Chondrocyte (in vitro differentiated cells): ENCODE measurements at places on chromosomes 7 and 10. TPM values are rescaled to one million over a fixed set of nuclear protein-coding genes. Genes with fewer than 3 reads are reported as not detected.

TMEM273 gene
- total RNA-seq: not detected in 3 replicates

OPN1SW gene
- total RNA-seq: not detected in 3 replicates

DNA sequence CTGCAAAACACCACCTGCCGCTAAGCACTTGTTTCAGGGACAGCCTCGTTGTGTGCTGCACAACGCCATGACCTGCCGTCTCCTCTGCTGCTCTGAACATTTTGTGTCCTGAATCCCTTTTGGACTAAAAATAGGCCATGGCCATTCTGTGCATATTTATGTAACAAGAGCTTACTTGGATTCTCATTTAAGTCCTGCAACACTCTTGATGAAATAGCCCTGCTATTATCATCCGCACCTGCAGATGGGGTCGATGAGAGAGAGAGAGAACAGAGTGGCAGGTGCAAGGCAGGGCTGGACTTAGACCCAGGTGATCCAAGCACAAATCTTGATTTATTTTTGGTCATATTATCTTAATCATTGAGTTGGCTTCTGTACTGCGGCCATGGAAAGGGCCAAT lies 121.2 kb upstream of the PRKCQ start:
- no peaks in the 10 kb centered on the region for H3K36me3 ChIP-seq
- H3K4me3 ChIP-seq: no peak overlapping the region
- H3K27ac ChIP-seq: no peak overlapping the region
- no peaks in the 10 kb centered on the region for H3K4me1 ChIP-seq
- peaks cover 3% of the 10 kb centered on the region for H3K27me3 ChIP-seq
- DNase-seq: no peak

DNA sequence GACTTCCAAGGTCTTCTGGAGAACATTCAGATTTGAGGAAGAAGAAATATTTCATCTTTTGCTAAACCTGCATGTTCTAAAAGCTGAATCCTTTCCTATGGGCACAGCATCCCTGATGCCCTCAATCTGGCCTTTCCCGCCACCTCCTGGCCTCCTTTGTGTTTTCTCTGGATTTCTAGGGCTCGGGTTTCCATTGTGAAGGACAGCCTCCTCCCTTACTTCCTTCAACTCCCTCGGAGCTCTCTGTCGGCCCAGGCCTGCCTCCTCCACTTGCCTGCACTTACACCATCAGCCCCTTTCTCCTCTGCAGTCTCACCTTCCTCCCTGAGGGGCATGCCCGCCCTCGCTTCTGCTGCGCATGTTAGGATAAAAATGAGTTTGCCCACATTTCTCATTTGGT lies 75.4 kb downstream of the WIPF3 start:
- peaks cover 14% of the 10 kb centered on the region for H3K4me1 ChIP-seq
- no peak overlapping the region for H3K27ac ChIP-seq
- no peak overlapping the region for H3K4me3 ChIP-seq

CCDC136 gene
- total RNA-seq: 7.6 to 8.8 TPM (median 8.5 TPM) in 3 replicates

- H3K4me1 ChIP-seq: no peaks in the 10 kb centered on the region
- H3K27me3 ChIP-seq: peaks cover 14% of the 10 kb centered on the region
- DNase-seq: no peak
- no peak overlapping the region for H3K27ac ChIP-seq
- H3K4me3 ChIP-seq: no peak overlapping the region
Observed at GRCh38 chr7:88465600-88465999, 158.9 kb upstream of the STEAP4 start.

DNA sequence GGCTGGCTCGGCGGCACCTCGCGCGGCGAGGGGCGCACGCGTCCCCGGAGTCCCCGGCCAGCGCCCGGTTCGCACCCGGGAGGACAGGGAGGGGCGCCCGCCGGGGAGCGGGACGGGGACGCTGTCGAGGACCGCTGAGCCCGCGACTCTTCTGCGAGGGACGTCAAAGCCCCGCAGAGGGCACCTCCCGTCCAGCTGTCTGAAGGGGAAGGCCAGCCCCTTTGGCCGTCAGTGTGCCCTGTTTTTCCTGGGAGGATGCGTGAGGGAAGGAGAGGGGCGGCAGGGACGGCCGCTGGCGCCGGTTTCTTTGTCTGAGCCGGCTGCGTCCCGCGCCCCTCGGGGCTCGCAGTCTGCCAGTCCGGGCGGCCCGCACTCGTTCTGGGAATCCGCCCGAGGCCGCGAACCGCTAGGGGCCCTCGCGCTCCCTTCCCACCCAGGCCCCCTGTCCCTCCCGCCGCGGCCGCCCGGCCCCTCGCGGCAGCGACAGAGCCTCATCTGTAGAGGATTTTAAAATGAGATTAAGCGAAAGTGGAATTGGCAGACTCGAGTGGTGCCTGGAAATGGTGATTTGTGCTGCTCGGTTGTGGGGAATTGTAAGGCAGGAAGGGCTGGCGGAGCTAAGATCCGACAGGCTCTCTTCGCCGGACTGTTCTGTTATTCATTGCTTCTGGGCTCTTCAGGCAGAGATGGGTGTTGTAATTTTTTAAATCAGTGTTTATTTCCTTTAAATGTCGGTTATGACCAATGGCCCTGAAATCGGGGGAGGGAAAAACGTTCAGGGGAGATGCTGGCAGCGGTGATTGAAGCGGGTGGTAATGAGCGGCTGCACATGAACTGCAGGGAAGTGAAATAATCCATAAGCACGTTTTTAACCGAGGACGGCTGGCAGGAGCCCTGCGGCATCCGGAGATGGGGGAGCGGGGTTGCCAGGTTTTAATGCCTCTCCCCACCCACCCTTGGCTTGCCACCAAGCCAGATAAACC lies 618 bp upstream of the RELN start:
- DNase-seq: peak; percentile 57
- H3K27me3 ChIP-seq: peaks cover 56% of the 10 kb centered on the region
- H3K27ac ChIP-seq: no peak overlapping the region
- peaks cover 1% of the 10 kb centered on the region for H3K36me3 ChIP-seq
- H3K4me3 ChIP-seq: peak overlapping the region; percentile 61
- peaks cover 14% of the 10 kb centered on the region for H3K4me1 ChIP-seq

- H3K36me3 ChIP-seq: peaks cover 5% of the 10 kb centered on the region
- H3K27ac ChIP-seq: no peak overlapping the region
- no peaks in the 10 kb centered on the region for H3K27me3 ChIP-seq
- no peak for DNase-seq
- H3K4me1 ChIP-seq: peaks cover 36% of the 10 kb centered on the region
- no peak overlapping the region for H3K4me3 ChIP-seq
Observed at GRCh38 chr7:36260481-36260880, 107.4 kb downstream of the EEPD1 start.

KCNH2 gene
- 0.19 to 0.33 TPM (median 0.30 TPM) in 3 replicates for total RNA-seq

NCF1 gene
- not detected in 3 replicates for total RNA-seq

LMOD2 gene
- not detected in 3 replicates for total RNA-seq

ZNF273 gene
- total RNA-seq: 1.5 to 3.4 TPM (median 1.7 TPM) in 3 replicates

GRCh38 chr7:26127411-26127810 lies 24.6 kb upstream of the NFE2L3 start:
- DNase-seq: no peak
- H3K36me3 ChIP-seq: peaks cover 2% of the 10 kb centered on the region
- peaks cover 42% of the 10 kb centered on the region for H3K27me3 ChIP-seq
- no peak overlapping the region for H3K4me3 ChIP-seq
- no peak overlapping the region for H3K27ac ChIP-seq

GNG11 gene
- total RNA-seq: 8.2 to 15.0 TPM (median 9.4 TPM) in 3 replicates

GRCh38 chr10:112911206-112911605 lies 38.8 kb upstream of the TCF7L2 start:
- no peak overlapping the region for H3K4me3 ChIP-seq
- no peaks in the 10 kb centered on the region for H3K36me3 ChIP-seq
- no peaks in the 10 kb centered on the region for H3K27me3 ChIP-seq
- peaks cover 12% of the 10 kb centered on the region for H3K4me1 ChIP-seq
- DNase-seq: no peak
- H3K27ac ChIP-seq: no peak overlapping the region

ITGA8 gene
- total RNA-seq: 2.2 to 5.9 TPM (median 5.6 TPM) in 3 replicates

DNA sequence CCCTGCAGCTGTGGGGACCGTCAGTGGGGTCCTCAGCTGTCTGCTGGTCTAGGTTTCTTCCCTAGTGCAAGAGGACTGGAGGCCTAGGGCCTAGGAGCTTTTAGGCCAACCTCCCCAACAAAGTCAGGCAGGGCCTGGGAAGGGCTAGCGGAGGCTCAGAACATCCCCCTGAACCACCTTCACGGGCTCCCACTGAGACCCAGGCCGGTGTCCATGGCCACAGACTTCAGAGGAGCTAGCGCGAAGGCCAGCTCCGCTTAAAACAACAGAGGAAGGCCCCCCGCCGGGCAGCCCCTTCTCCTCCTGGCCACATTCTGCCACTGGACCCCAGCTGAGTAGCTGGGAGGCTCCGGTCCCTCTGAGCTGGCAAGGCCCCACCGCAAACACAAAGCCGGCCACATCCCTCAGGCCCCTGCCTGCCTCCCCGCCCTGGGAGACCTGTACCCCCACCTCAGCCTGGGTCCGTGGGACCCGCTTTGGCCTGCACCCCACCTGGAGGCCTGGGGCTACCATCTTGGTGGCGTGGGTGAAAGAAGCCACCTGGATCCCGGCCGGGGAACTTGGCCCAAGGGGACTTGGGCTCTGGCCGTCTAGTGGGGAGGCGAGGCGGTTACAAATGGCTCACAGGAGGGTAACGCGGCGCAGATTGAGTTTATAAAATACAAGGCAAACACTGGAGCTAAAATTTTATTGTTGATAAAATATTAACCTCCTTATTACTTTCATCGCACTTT lies 5.4 kb upstream of the UNCX start:
- no peak for DNase-seq
- peaks cover 2% of the 10 kb centered on the region for H3K4me1 ChIP-seq
- peaks cover 56% of the 10 kb centered on the region for H3K27me3 ChIP-seq
- peaks cover 3% of the 10 kb centered on the region for H3K36me3 ChIP-seq
- H3K27ac ChIP-seq: no peak overlapping the region

- no peak overlapping the region for H3K4me3 ChIP-seq
- H3K36me3 ChIP-seq: peaks cover 6% of the 10 kb centered on the region
- DNase-seq: no peak
- no peak overlapping the region for H3K27ac ChIP-seq
- H3K27me3 ChIP-seq: no peaks in the 10 kb centered on the region
- no peaks in the 10 kb centered on the region for H3K4me1 ChIP-seq
Observed at GRCh38 chr7:114875186-114875585, 46.7 kb upstream of the MDFIC start.

TEX47 gene
- not detected in 3 replicates for total RNA-seq

TRA2A gene
- total RNA-seq: 58.3 to 93.2 TPM (median 60.9 TPM) in 3 replicates

ZNF25 gene
- 14.4 to 18.6 TPM (median 16.3 TPM) in 3 replicates for total RNA-seq

PKD1L1 gene
- 0.15 to 0.25 TPM (median 0.23 TPM) in 3 replicates for total RNA-seq

DNA sequence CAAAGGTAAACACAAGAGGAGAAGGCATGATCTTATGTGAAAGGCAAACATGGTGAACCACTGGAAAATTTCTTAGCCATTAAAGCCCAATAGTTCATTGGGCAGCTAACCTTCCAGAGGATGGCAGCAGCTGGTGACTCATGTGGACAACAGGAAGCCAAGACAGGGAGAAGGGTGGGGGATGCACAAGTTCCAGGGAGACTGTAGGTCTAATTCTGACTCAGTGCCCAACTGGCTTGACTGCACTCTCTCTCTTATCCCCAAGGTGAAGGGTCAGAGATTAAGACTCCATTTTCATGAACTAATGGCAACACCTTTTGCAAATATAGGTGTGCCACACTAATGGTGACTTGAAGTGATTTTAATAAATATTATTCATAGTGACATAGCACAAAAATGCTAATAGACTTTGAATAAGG lies 47.9 kb upstream of the SLC35B4 start:
- H3K4me1 ChIP-seq: peaks cover 20% of the 10 kb centered on the region
- no peaks in the 10 kb centered on the region for H3K36me3 ChIP-seq
- DNase-seq: no peak
- no peak overlapping the region for H3K27ac ChIP-seq
- H3K27me3 ChIP-seq: peaks cover 4% of the 10 kb centered on the region

TAS2R41 gene
- not detected in 3 replicates for total RNA-seq

ANKRD16 gene
- total RNA-seq: 5.8 to 6.5 TPM (median 6.4 TPM) in 3 replicates

DIP2C gene
- total RNA-seq: 47.9 to 91.0 TPM (median 48.3 TPM) in 3 replicates

FAM180A gene
- 0.27 to 1.4 TPM (median 0.31 TPM) in 3 replicates for total RNA-seq

- peaks cover 4% of the 10 kb centered on the region for H3K36me3 ChIP-seq
- peaks cover 59% of the 10 kb centered on the region for H3K4me1 ChIP-seq
- no peak for DNase-seq
- no peak overlapping the region for H3K4me3 ChIP-seq
- H3K27me3 ChIP-seq: no peaks in the 10 kb centered on the region
- no peak overlapping the region for H3K27ac ChIP-seq
Observed at GRCh38 chr7:135665042-135665441, 2.7 kb downstream of the STMP1 start.

CPA4 gene
- 2.1 to 10.3 TPM (median 7.9 TPM) in 3 replicates for total RNA-seq

- no peak overlapping the region for H3K27ac ChIP-seq
- peaks cover 45% of the 10 kb centered on the region for H3K4me1 ChIP-seq
- H3K27me3 ChIP-seq: no peaks in the 10 kb centered on the region
- H3K4me3 ChIP-seq: no peak overlapping the region
Observed at GRCh38 chr10:110944792-110945396, 25.5 kb downstream of the SHOC2 start.

HOXA10 gene
- total RNA-seq: 0.12 to 0.21 TPM in 2 of 3 replicates, not detected in the other

JCAD gene
- 18.3 to 23.9 TPM (median 19.4 TPM) in 3 replicates for total RNA-seq

- no peaks in the 10 kb centered on the region for H3K27me3 ChIP-seq
- H3K36me3 ChIP-seq: no peaks in the 10 kb centered on the region
- no peaks in the 10 kb centered on the region for H3K4me1 ChIP-seq
- H3K4me3 ChIP-seq: no peak overlapping the region
- no peak overlapping the region for H3K27ac ChIP-seq
Observed at GRCh38 chr7:154553711-154554265, 449.1 kb downstream of the PAXIP1 start.

DNA sequence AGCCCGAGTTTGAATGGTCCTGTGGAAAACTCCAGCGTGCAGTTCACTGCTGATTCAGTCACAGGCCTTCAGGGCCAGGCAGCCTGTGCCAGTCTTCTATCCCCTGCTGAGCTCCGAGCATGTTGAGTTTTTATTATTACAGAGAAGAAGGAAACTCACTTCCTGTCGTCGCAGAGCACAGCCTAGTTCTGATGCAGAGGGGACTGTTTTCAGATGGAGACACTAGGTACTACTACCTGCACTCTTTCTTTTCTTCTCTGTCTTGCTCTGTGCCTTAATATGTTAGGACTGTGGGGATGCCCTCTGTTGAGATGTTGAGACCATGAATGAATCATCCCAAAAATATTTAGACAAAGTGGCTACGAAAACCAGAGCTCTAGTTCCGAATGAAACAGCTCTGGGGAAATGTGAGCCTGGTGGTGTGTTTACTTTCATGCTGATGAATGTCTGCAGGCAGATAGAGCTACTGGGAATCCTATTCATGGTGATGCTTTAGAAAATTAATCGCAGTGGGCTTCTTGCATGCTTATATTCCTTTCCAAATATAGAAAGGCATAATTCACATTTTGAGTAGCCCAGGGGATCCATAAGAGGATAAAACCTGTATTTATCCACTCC lies 29.6 kb downstream of the CASP7 start:
- peaks cover 56% of the 10 kb centered on the region for H3K4me1 ChIP-seq
- peak overlapping the region; percentile 58 for H3K4me3 ChIP-seq
- no peaks in the 10 kb centered on the region for H3K27me3 ChIP-seq
- peak overlapping the region; percentile 96 for H3K27ac ChIP-seq

DNA sequence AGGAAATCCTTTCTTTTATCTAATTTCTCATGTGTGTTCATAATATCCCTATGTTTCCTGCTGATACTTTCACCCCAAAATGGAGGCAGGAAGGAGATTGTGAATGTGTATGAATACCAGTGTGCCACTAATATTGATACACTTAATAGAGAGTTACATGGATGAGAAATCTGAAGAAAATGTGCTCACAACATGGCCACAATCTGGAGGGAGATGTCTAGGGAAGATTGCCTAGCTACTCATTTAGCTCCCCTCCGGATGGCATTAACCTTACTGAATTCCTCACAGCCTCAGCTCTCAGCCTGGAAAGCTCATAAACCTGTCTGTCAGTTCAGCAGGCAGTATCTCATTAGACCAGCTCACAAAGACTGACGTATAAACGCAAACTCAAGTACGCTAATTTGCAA lies 23.4 kb upstream of the DMTF1 start:
- H3K27ac ChIP-seq: no peak overlapping the region
- peaks cover 26% of the 10 kb centered on the region for H3K27me3 ChIP-seq
- H3K4me3 ChIP-seq: no peak overlapping the region
- H3K36me3 ChIP-seq: no peaks in the 10 kb centered on the region
- no peaks in the 10 kb centered on the region for H3K4me1 ChIP-seq
- no peak for DNase-seq
